ENCODE measurements at places on chromosomes 13 and 19. TPM values are rescaled to one million over a fixed set of nuclear protein-coding genes. Genes with fewer than 3 reads are reported as not detected.

Gene JSRP1
- not detected for total RNA-seq

Gene UNC13A
- total RNA-seq, result 6.6 TPM

Gene PALM3
- total RNA-seq, result 9.4 TPM

Gene CYP4F2
- not detected for total RNA-seq

Gene PRSS57
- not detected for total RNA-seq

Gene CBARP
- total RNA-seq, result 6.7 TPM

Gene LGALS14
- not detected for total RNA-seq

GRCh38 chr19:55400281-55401087, 7.1 kb downstream of the UBE2S start:
- DNase-seq, result peak; percentile 43

GRCh38 chr13:27446986-27447583, 3.3 kb downstream of the MTIF3 start:
- DNase-seq, result no peak

GRCh38 chr19:36972571-36972970, 56.4 kb downstream of the ZNF568 start:
- peak; percentile 11 for DNase-seq

DNA sequence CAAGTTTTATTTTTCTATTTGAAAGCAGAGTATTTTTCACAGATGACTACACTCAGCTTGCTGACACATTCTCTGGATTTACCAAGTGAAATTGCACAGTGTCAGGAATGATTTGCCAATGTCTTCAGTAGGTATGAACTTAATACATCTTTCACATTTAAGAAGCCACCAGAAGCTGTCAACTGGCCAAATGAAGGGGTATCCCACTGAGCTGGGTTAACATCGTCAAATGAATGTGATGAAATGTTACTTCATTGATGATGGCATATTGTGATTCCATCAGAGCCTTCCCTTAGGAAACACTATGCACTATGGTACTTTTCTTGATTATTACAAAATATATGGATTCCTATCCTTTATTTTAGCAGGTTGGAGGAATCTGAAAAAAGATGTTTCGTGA, 592.3 kb downstream of the FGF9 start:
- DNase-seq, result no peak

DNA sequence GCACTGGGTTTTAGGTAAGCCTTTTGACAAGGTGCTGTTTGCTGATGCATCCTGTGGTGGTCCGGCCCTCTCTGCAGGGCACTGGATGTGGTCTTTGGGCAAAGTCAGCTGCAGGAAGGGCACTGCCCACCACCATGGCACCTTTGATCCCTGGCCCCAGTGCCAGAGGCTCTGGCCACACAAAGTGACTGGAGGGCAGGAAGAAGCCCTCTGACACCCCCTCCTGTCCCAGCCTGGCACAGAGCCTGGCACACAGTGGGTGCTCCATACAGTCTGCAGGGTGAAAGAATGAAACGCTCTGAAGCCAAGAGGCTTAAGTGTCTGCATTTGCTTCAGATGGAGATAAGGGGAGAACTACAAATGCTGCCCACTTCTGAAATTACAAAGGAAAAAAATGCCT, 47.6 kb upstream of the CNMD start:
- DNase-seq, result no peak

DNA sequence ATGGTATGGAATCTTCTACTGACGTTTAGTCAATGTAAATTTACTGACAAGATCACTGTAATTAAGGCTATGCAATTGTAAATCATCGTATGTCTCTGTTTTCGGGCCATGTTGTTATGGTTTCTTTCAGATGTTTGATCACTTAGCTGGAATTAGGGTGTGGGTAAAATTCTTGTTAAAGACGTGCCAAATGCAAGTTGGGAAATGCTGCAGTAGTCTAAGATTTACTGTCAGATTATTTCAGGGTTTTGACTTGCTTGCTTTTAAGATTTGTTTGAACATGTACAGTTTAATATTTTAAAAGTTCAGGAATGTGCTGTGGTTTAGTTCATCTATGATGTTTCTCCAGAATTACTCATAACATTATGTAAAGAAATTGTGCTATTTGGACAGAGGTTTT, 10.8 kb downstream of the NDFIP2 start:
- DNase-seq, result no peak
